ENCODE measurements at places on chromosomes 13 and 19. TPM values are rescaled to one million over a fixed set of nuclear protein-coding genes. Genes with fewer than 3 reads are reported as not detected.
A peak's percentile ranks its signal among the peaks of the same experiment; 100 is the strongest.

MIR17HG gene
- total RNA-seq, result 4.0 TPM

DNA sequence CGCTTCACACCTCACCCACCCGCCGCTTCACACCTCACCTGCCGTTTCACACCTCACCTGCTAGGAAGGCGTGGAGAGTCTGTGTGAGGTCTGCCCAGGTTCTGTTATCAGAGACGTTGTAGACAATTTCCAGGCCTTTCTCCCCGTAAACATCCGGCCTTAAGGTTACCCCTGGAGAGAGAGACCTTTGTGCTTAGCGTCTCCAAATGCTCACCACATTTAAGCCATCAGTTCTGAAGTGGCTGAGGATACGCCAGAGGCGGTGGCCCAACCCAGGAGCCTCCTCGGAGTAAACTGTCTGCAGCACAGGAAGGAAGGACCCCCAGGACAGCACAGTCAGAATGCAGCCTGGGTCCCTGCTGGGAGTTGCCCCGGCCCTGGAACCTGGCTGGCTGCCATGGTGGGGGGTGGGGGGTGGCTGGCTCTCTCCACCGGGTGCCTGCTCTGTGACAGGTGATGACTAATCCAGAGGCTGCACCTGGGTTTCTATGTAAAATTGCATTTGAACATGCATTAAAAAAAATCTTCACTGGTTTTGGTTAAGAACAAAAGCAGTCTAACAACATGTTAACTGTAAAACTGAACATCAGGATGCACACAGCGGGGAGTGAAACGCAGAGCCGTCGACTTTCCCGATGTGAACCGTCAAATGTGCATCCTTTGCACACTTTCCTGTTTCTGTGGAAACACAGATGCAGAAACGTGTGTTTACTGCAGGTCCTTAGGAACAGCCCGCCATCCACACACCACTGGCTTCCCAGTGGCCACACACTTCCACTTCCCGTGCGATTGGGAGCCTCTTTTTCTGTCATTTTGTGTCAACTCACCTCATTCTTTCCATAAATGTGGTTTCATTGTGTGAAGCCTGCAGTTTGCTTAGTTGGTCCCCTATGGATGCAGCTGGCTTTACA lies 4.5 kb downstream of the ATP4B start:
- no peaks in the 10 kb centered on the region for H3K36me3 ChIP-seq
- no peak overlapping the region for H3K4me3 ChIP-seq
- peaks cover 13% of the 10 kb centered on the region for H3K27me3 ChIP-seq
- H3K4me1 ChIP-seq, result no peaks in the 10 kb centered on the region

DNA sequence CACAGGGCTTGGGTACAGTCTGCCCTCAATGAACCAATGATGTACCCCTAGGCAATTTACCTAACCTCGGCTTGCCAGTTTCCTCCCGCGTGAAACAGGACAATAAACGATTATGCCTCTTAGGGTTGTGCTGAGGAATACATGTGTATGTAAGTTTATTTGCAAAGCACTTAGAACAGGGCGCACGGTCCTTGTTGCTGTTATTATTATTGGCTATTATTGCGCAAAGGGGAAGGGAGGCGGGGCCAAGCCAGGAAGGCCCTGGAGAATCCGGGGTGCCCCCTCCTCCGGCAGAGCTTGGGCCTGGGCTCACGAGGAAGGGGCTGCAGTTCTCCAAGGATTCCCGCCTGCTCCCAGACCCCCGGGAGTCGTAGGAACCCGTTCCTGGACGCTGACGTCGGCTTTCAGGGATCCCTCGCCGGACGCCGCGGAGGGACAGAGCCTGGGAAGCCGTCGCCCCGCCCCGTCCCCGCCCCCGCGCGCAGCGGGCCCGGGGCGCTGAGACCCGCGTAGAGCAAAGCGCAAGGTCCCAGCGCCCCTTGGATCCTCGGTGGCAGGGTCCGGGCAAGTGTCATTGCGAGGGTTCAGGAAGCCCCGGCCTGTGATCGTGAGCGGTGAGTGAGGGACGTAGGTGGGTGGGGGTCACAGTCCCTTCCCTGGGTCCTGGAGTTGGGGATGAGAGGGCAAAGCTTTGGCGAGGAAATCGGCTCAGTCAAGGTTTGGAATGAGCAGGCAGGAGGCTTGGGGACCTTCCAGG lies at the start of gene TMEM91:
TSS of gene TMEM91 (plus strand) at position 293 of the 757 bp plus-strand sequence. CDS start 1,777 bp downstream, outside the sequence.
- DNase-seq, result peak; percentile 88
- H3K4me3 ChIP-seq, result peak within 1 kb of the TSS; percentile 81
- H3K36me3 ChIP-seq, result no peaks in the 10 kb centered on the region
- H3K27me3 ChIP-seq, result no peaks in the 10 kb centered on the region

GRCh38 chr13:111216166-111216960 lies 101.3 kb downstream of the ARHGEF7 start:
- H3K36me3 ChIP-seq, result peaks cover 8% of the 10 kb centered on the region
- DNase-seq, result peak; percentile 76
- H3K4me1 ChIP-seq, result peaks cover 17% of the 10 kb centered on the region
- no peaks in the 10 kb centered on the region for H3K27me3 ChIP-seq
- no peak overlapping the region for H3K27ac ChIP-seq

DNA sequence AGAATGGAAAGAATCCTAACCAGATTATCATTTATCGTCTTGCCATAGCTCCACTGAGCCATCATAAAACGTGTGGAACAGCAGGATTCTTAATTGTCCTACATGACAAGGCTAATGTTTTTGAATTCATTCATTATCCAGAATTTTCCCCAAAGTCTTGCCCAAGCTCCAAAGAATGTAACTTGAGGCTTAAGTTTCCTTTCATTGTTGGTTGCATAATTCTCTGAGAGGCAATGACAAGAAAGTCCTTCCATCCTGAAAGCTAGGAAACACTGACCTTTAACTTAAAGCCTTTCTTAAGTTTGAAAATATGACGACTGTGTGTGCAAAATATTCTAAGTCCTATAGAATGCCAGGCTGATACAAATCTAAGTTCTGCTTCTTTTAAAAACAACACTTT lies 546.1 kb downstream of the SUCLA2 start:
- H3K27me3 ChIP-seq, result no peaks in the 10 kb centered on the region
- H3K4me1 ChIP-seq, result peaks cover 9% of the 10 kb centered on the region
- no peak overlapping the region for H3K27ac ChIP-seq
- H3K36me3 ChIP-seq, result no peaks in the 10 kb centered on the region

DNA sequence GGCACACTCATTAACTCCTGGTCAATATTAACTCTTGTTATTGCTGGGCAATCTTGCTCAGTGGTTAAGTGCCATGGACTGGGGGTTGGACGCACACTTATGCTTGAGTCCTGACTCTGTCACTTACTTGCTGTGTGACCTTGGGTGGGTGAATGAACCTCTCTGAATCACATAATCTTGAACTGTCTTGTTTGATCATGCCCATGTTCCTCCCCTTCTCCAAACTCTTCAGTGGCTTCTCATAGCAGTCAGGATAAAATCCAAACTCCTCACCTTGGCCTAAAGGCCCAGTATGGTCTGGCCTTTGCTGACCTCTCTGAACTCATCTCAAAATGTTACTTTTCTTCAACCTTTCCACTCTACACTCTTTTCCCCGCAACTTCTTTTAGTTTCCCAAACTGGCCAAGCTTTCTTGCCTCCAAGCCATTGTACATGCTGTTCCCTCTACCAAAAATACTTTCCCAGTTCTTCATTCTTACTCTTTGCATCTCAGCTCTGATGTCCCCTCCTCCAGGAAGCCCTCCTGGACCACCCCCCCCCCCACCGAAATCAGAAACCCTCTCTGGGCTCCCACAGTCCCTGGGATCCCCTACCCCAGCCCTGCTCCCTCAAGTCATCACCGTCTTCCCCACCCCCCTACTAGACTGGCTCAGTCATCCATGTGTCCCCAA lies 2.4 kb downstream of the MYPOP start:
- H3K27ac ChIP-seq, result no peak overlapping the region
- H3K4me3 ChIP-seq, result no peak overlapping the region
- peaks cover 5% of the 10 kb centered on the region for H3K4me1 ChIP-seq
- peak; percentile 22 for DNase-seq
- H3K27me3 ChIP-seq, result no peaks in the 10 kb centered on the region
- H3K36me3 ChIP-seq, result peaks cover 13% of the 10 kb centered on the region

DNA sequence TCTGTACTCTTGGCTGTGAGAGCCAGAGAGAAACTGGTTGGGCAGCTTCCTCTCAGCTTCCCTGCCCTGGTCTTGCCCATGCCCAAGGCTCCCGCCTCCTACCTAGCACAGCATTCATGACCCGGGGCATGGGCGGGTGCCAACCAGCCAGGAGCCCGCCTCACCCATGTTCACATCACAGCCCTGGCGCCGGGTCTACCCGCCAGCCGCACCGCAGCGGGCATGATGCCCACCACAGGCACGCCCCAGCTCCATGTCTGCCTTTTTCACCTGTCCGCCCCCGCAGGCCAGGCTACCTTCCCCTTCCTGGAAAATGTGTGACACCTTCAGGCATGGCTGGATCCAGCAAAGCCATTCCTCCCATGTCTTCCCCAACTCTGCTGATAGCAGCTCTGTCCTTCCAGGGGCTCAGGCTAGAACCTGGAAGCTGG lies 42.1 kb downstream of the PTPRS start:
- peaks cover 5% of the 10 kb centered on the region for H3K4me1 ChIP-seq
- H3K27me3 ChIP-seq, result peaks cover 2% of the 10 kb centered on the region
- no peak overlapping the region for H3K27ac ChIP-seq
- no peak overlapping the region for H3K4me3 ChIP-seq
- no peaks in the 10 kb centered on the region for H3K36me3 ChIP-seq
- DNase-seq, result peak; percentile 50

DNA sequence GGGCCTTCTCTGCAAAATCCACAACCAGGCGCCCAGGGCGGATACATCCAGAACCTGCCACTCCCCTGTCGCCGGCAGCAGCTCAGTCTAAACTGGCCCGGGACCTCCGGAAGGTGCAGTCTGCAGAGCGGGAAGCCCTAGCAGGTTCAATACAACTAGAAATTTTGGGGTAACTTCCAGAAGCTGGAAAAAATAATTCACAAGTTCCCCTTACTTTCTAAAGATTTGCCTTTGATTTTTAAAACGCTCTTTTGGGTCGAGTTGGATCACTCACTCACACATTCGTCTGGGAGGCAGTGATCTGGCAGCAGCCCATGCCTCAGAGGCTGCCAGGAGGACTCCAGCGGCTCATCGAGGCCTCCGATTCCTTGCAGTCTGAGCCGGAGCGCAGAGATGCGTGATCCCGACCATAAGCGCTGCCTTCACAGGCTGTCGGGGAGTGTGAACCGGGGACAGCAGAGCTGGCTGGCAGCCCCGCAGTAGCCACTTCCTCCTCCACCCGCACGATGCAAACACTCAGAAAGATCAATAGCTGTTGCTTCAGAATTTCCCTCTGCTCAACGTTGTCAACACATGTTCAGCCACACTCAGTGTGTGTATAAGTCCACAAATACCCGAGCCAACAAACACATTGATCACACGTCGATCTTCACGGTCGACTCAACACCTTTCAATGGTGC lies 35.6 kb upstream of the ZNF507 start:
- no peak overlapping the region for H3K27ac ChIP-seq
- H3K4me3 ChIP-seq, result no peak overlapping the region
- H3K27me3 ChIP-seq, result no peaks in the 10 kb centered on the region
- H3K36me3 ChIP-seq, result no peaks in the 10 kb centered on the region

DNA sequence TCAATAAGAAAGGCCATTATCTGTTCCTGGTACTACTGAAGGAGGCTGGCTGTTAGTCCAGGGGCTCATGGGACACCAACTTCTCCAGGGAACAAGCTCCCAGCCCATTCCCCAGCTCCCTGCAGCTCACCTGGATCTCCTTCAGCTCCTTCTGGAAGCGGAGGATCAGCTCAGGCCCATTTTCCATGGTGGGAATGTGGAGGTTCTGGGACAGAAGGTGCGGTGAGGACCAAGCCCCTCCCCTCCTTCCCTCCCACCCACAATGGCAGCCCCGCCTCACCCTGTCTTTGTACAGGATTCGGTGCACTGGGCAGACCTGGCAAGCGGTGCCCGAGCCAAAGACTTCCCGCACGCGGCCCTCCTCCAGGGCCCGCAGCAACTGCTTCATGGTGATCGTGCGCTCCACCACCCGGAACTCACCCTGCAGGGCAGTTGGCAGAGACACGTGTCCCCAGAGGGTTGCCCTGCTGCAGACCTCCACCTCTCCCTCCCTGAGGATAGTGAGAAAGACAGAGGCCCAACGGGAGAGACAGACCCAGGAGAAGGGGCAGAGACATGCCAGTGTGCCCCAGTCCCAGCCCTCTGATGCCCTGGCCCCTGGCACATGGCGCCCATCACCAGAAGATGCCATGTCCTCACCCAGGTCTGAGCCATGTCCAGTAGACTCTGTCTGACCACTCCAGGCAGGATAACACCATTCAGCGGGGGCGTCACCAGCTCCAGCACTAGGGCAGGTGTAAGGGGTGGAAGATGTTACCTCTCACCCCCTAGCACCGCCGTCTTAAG lies 14.3 kb downstream of the BCAT2 start:
- H3K4me3 ChIP-seq, result no peak overlapping the region
- peak; percentile 76 for DNase-seq
- peaks cover 14% of the 10 kb centered on the region for H3K4me1 ChIP-seq
- peak overlapping the region; percentile 68 for H3K27ac ChIP-seq
- no peaks in the 10 kb centered on the region for H3K27me3 ChIP-seq
- H3K36me3 ChIP-seq, result no peaks in the 10 kb centered on the region

FBXO46 gene
- 8.0 TPM for total RNA-seq

GRCh38 chr13:65034266-65034665 lies 2195.9 kb downstream of the PCDH9 start:
- no peak overlapping the region for H3K4me3 ChIP-seq
- H3K4me1 ChIP-seq, result no peaks in the 10 kb centered on the region
- H3K36me3 ChIP-seq, result no peaks in the 10 kb centered on the region

CXCL17 gene
- total RNA-seq, result not detected

DNA sequence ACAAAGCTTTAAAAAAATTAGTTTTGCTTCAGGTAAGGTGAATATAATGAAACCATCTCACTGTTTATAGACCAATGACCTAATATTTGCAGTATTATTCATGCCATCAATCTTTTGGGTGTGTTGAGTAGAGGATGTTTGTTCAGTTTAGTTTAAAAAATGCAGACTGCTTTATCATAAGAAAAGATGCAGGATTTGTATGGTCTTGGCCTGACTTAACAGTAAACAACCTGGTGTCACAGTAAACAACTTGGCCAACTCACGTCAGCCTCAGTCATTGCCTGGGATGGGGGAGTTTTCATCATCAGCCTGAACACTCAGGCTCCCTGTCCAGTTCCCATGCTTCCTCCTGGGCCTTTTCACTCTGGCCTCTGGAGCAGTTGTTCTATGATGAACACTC lies 55.1 kb downstream of the LMO7 start:
- H3K36me3 ChIP-seq, result peaks cover 61% of the 10 kb centered on the region
- no peaks in the 10 kb centered on the region for H3K27me3 ChIP-seq
- H3K27ac ChIP-seq, result peak overlapping the region; percentile 72
- peaks cover 84% of the 10 kb centered on the region for H3K4me1 ChIP-seq
- DNase-seq, result no peak
- no peak overlapping the region for H3K4me3 ChIP-seq

DNA sequence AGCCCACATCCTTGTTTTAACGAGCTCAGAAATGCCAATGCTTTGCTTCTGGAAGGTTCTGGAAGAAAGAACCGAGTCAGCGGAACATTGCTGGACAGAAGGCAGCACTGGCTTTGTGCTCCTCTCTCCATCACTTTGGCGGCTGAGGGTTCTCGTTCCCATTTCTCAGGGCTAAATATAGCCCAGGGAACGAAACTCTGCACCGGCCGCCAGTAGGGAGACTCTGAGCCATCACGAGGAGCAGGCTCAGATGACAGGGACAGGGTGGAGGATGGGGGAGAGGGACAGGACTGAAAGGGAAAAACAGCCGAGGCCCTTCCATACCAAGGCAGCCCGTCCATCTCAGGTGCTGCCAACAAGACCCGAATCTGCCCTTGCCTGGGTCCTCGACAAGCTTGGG lies 166.4 kb downstream of the CACNA1A start:
- no peak for DNase-seq
- H3K36me3 ChIP-seq, result no peaks in the 10 kb centered on the region
- H3K4me3 ChIP-seq, result no peak overlapping the region
- no peaks in the 10 kb centered on the region for H3K4me1 ChIP-seq

SPACA6 gene
- total RNA-seq, result 9.4 TPM

SHISA2 gene
- 4.3 TPM for total RNA-seq

UQCR11 gene
- total RNA-seq, result 39.4 TPM

All from osteoblast (primary cell).